ENCODE measurements at places on chromosomes 6 and 20. TPM values are rescaled to one million over a fixed set of nuclear protein-coding genes. Genes with fewer than 3 reads are reported as not detected.

ULBP1 gene
- total RNA-seq, result 4.3 TPM

HCK gene
- total RNA-seq, result not detected

SLX4IP gene
- 3.2 TPM for total RNA-seq

LY6G6F gene
- total RNA-seq, result not detected

PI3 gene
- not detected for total RNA-seq

TCP11 gene
- total RNA-seq, result 2.3 TPM

FNDC11 gene
- total RNA-seq, result 1.7 TPM

Data from myometrial cell (primary cell).